ENCODE measurements at places on chromosomes 5 and 9. TPM values are rescaled to one million over a fixed set of nuclear protein-coding genes. Genes with fewer than 3 reads are reported as not detected.

Gene PPIC
- total RNA-seq = 104 TPM

Gene CDH9
- not detected for total RNA-seq

- H3K4me1 ChIP-seq = peaks cover 23% of the 10 kb centered on the region
- H3K27ac ChIP-seq = no peak overlapping the region
- H3K27me3 ChIP-seq = no peaks in the 10 kb centered on the region
These were observed 93.9 kb downstream of the GCNT1 start for GRCh38 chr9:76552751-76553455.

DNA sequence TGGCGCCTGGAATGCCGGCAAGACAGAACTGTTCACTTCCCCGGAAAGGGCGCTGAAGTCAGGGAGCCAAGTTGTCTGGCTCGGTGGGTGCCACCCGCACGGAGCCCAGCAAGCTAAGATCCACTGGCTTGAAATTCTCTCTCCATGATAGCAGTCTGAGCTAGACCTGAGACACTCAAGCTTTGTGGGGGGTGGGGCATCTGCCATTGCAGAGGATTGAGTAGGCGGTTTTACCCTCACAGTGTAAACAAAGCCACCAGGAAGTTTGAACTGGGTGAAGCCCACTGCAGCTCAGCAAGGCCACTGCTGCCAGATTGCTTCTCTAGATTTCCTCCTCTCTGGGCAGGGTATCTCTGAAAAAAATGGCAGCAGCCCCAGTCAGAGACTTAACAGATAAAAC, 277.4 kb downstream of the SLCO4C1 start:
- no peaks in the 10 kb centered on the region for H3K36me3 ChIP-seq
- no peak overlapping the region for H3K27ac ChIP-seq
- no peak for DNase-seq
- no peaks in the 10 kb centered on the region for H3K4me1 ChIP-seq
- no peak overlapping the region for H3K4me3 ChIP-seq

DNA sequence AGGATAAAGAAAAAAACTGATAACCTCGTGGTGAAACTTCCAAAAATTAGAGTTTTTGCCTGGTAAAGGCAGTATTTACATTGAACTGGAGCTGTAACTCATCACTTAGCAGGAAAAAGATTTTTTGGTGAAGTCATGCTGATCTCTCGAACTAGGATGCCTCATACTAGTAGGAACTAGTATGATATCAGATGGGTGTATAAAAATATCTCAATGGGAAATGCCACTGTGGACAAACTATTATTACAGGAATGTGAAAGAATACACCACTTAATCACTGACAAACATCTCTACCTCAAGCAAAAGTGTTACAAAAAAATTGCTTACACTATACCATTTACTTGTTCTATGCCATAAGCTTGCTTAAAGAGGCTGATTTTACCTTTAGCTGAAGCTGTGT, 28.4 kb downstream of the RFX3 start:
- H3K27ac ChIP-seq = peak overlapping the region; percentile 65
- H3K36me3 ChIP-seq = no peaks in the 10 kb centered on the region
- H3K4me1 ChIP-seq = peaks cover 41% of the 10 kb centered on the region
- DNase-seq = no peak
- no peak overlapping the region for H3K4me3 ChIP-seq

- DNase-seq = no peak
- no peak overlapping the region for H3K4me3 ChIP-seq
- peaks cover 15% of the 10 kb centered on the region for H3K4me1 ChIP-seq
These were observed 101.7 kb upstream of the SPATA31D4 start for GRCh38 chr9:81826517-81826906.

DNA sequence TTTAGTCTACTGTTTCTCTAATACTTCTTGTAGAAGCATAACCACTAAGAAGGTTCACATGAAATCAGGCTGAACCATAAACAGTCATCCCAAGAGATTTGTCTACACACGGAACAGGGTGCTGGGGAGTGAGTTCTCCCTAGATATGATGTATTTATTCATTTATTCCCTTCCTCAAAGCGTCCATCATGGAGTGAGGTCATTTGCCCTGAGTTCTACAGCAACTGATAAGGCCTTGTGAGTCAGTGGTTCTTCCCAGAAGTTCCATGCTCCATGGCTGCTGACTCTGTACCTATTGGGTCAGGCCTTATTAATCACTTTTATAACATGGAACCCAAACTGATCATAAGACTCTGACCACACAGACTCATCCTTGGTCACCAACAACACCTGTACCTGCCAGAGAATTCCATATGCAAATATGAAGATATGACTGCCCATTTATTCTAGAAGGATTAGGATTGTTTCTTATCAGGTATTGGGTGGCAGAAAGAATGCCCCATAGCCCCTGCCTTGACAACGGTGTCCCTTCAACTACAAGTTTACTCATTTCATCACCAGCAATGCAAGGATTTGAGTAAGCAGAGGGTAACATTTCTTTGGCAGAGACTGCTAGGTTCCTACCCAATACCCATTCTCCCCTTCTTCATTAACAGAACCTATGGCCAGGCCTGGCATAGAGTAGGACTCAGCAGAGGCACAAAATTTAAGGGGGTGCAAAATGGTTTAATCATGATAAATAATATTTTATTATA, 118.1 kb downstream of the LHFPL2 start:
- peaks cover 85% of the 10 kb centered on the region for H3K4me1 ChIP-seq
- no peaks in the 10 kb centered on the region for H3K36me3 ChIP-seq
- DNase-seq = no peak
- no peak overlapping the region for H3K4me3 ChIP-seq

- H3K27me3 ChIP-seq = peaks cover 18% of the 10 kb centered on the region
- no peak overlapping the region for H3K4me3 ChIP-seq
- no peaks in the 10 kb centered on the region for H3K4me1 ChIP-seq
- no peak for DNase-seq
These were observed 117.5 kb upstream of the OR13F1 start for GRCh38 chr9:104386425-104387069.

- no peaks in the 10 kb centered on the region for H3K4me1 ChIP-seq
- DNase-seq = no peak
- H3K27me3 ChIP-seq = peaks cover 10% of the 10 kb centered on the region
- no peak overlapping the region for H3K4me3 ChIP-seq
These were observed 696.9 kb upstream of the C9orf72 start for GRCh38 chr9:28270156-28270555.

- H3K27ac ChIP-seq = no peak overlapping the region
- no peak overlapping the region for H3K4me3 ChIP-seq
- H3K4me1 ChIP-seq = no peaks in the 10 kb centered on the region
- no peak for DNase-seq
These were observed 88.8 kb downstream of the HMCN2 start for GRCh38 chr9:130354378-130354777.

- no peaks in the 10 kb centered on the region for H3K27me3 ChIP-seq
- no peak overlapping the region for H3K27ac ChIP-seq
- H3K36me3 ChIP-seq = no peaks in the 10 kb centered on the region
- no peak overlapping the region for H3K4me3 ChIP-seq
- no peak for DNase-seq
These were observed 17.8 kb upstream of the PTBP3 start for GRCh38 chr9:112351184-112351583.

DNA sequence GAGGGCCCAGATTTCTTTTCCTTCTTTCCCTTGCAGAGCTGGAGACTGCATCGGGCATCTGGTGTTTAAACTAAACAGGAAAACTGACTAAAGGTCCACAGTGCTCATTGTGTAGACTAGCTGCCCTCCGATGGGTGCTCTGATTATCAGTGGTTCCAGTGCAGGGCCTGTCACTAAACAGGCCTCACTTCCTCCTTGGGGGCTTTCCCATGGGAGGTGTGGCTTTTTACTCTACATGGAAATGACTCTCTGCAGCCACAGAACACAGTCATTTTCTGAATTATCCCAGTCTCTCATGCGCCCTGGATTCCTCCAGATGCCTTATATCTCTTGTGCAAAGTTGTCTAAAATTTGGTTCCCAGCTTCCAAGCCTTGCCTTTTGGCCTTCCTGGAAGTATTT, 199.2 kb downstream of the TRIO start:
- no peak overlapping the region for H3K4me3 ChIP-seq
- H3K27me3 ChIP-seq = no peaks in the 10 kb centered on the region
- peak overlapping the region; percentile 43 for H3K27ac ChIP-seq
- H3K4me1 ChIP-seq = peaks cover 57% of the 10 kb centered on the region
- no peak for DNase-seq

DNA sequence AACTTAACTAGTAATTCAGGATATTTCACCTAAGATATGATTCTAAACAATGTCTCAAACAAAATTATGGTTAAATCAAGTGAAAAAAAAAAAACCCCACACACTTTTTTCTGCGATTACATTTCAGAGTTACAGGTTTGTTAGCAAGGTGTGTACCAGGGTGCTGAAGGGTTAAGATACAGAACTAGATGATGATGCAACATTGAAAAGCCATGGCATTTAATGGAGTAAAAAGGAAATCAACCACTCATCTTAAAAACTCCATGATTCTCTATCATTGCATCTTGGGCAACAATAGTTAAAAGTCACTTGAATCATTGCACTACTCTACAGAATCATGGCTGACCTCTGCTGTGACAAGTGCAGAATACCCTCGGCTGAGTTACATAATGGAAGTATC, 270.3 kb upstream of the EFNA5 start:
- H3K4me1 ChIP-seq = no peaks in the 10 kb centered on the region
- no peak for DNase-seq
- H3K27me3 ChIP-seq = no peaks in the 10 kb centered on the region
- H3K4me3 ChIP-seq = no peak overlapping the region
- H3K36me3 ChIP-seq = no peaks in the 10 kb centered on the region
